ENCODE measurements at places on chromosomes 1 and 21. TPM values are rescaled to one million over a fixed set of nuclear protein-coding genes. Genes with fewer than 3 reads are reported as not detected.

PDPN gene
- total RNA-seq = 4.5 TPM

EFNA3 gene
- 1.3 TPM for total RNA-seq

TSPAN1 gene
- not detected for total RNA-seq

LYPD8 gene
- not detected for total RNA-seq

PKLR gene
- not detected for total RNA-seq

FLG2 gene
- total RNA-seq = not detected

KCNH1 gene
- 0.15 TPM for total RNA-seq

FAM89A gene
- total RNA-seq = 7.8 TPM

NEXN gene
- 13.1 TPM for total RNA-seq

ITLN1 gene
- not detected for total RNA-seq

Data from smooth muscle cell of trachea (primary cell).